ENCODE measurements at places on chromosomes 16 and 17. TPM values are rescaled to one million over a fixed set of nuclear protein-coding genes. Genes with fewer than 3 reads are reported as not detected.

The SLC35B1 gene
- 58.9 TPM for total RNA-seq

DNA sequence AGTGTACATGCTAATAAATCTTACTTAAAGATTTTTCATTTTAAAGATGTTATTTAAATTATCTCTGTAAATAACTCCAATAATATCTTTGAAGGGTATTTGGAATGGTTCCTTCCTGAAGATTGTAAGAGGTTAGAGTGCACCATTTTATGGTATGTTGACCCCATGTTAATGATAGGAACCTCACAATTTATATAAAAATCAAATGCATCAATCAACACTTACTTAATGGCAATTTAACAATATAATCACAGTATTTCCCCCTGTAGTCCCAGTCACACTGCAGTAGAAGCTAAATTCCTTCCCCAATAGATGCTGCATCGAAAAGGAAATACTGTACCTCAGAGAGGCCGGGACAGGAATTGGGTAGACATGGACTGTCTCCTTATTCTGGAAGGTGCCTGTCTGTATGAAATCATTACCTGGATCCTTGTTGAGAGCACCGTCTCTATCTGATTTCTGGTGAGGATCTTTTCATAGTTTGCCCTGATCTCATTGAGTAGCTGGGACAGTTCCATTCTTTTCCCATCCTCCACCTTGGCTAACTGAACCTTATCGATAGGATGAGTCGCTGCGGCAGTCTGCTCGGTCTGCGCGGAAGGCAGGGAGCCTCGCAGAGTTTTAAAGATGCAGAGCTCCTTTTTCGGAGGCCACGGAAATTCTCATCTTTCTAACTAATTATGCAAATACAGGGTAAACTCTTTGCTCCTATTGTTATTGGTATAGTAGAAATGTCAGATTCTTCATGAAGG is at the start of gene KRT222:
TSS of gene KRT222 (minus strand) at position 596 of the 752 bp plus-strand sequence. CDS start at position 518, 78 bp downstream.
- H3K4me3 ChIP-seq: peak within 1 kb of the TSS; percentile 79
- no peaks in the 10 kb centered on the region for H3K27me3 ChIP-seq
- H3K4me1 ChIP-seq: no peaks in the 10 kb centered on the region
- DNase-seq: no peak

- DNase-seq: no peak
- H3K4me3 ChIP-seq: no peak overlapping the region
- no peaks in the 10 kb centered on the region for H3K36me3 ChIP-seq
- H3K27me3 ChIP-seq: no peaks in the 10 kb centered on the region
- no peak overlapping the region for H3K27ac ChIP-seq
- H3K4me1 ChIP-seq: no peaks in the 10 kb centered on the region
Measured at GRCh38 chr17:29707212-29707571, 84.5 kb upstream of the CORO6 start.

The CDH1 gene
- total RNA-seq: 237 TPM

The HELZ gene
- total RNA-seq: 49.3 TPM

The SPNS2 gene
- 0.33 TPM for total RNA-seq

The ORMDL3 gene
- total RNA-seq: 63.3 TPM

- H3K27me3 ChIP-seq: no peaks in the 10 kb centered on the region
- H3K27ac ChIP-seq: no peak overlapping the region
- H3K36me3 ChIP-seq: peaks cover 33% of the 10 kb centered on the region
Measured at GRCh38 chr17:64520359-64520758, 13.6 kb downstream of the CEP95 start.

- no peak overlapping the region for H3K4me3 ChIP-seq
- H3K36me3 ChIP-seq: no peaks in the 10 kb centered on the region
- no peaks in the 10 kb centered on the region for H3K4me1 ChIP-seq
- no peaks in the 10 kb centered on the region for H3K27me3 ChIP-seq
Measured at GRCh38 chr16:11395949-11396240, 50.6 kb downstream of the RMI2 start.

GRCh38 chr16:56851671-56852400 is 13.2 kb upstream of the SLC12A3 start:
- no peak overlapping the region for H3K27ac ChIP-seq
- no peaks in the 10 kb centered on the region for H3K27me3 ChIP-seq
- H3K4me1 ChIP-seq: 0 out of 2 replicates have a peak, but pooled peaks cover 2% of the 10 kb centered on the region
- H3K36me3 ChIP-seq: 0 out of 2 replicates have a peak, but pooled peaks cover 3% of the 10 kb centered on the region
- peak; percentile 65 for DNase-seq
- H3K4me3 ChIP-seq: no peak overlapping the region

GRCh38 chr17:41199421-41200078 is 9.9 kb downstream of the KRTAP9-1 start:
- H3K4me1 ChIP-seq: no peaks in the 10 kb centered on the region
- no peaks in the 10 kb centered on the region for H3K36me3 ChIP-seq
- no peaks in the 10 kb centered on the region for H3K27me3 ChIP-seq
- no peak overlapping the region for H3K27ac ChIP-seq

DNA sequence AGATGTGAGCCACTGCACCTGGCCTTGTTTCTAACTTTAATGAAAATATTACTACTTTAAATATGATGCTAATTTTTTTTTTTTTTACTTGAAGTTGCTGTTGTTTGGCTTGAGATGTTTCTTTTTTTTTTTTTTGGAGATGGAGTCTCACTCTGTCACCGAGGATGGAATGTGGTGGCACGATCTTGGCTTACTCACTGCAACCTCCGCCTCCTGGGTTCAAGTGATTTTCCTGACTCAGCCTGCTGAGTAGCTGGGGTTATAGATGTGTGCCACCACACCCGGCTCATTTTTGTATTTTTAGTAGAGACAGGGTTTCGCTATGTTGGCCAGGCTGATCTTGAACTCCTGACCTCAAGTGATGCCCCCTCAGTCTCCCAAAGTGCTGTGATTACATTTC is 23.6 kb downstream of the IGSF6 start:
- no peak overlapping the region for H3K4me3 ChIP-seq
- H3K36me3 ChIP-seq: peaks cover 61% of the 10 kb centered on the region
- no peaks in the 10 kb centered on the region for H3K4me1 ChIP-seq
- H3K27me3 ChIP-seq: no peaks in the 10 kb centered on the region
- DNase-seq: no peak

GRCh38 chr16:23498863-23499262 is 11.4 kb downstream of the GGA2 start:
- no peak overlapping the region for H3K4me3 ChIP-seq
- H3K4me1 ChIP-seq: no peaks in the 10 kb centered on the region
- H3K36me3 ChIP-seq: peaks cover 53% of the 10 kb centered on the region
- H3K27me3 ChIP-seq: no peaks in the 10 kb centered on the region
- no peak overlapping the region for H3K27ac ChIP-seq

DNA sequence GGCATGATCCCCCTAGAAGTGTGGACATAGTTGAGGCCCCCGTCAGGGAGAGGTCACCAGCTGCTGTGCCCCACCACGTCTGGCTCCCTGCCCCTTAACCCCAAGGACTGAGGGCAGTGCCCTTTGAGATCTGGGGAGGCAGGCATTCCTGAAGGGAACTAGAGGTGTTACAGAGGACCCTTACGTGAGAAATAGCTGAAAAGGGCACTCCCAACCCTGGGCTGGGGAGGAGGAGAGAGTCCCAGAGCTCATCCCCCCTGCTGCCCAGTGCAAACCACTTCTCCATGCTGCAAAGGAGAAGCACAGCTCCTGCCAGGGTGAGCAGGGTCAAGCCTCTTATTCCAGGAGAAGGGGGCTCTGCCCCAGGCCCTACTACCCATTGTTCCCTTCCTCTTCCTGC is 10.3 kb upstream of the MINK1 start:
- H3K27ac ChIP-seq: no peak overlapping the region
- peaks cover 26% of the 10 kb centered on the region for H3K36me3 ChIP-seq
- H3K4me1 ChIP-seq: no peaks in the 10 kb centered on the region
- no peak overlapping the region for H3K4me3 ChIP-seq
- DNase-seq: no peak

GRCh38 chr17:42672038-42672437 is 4.8 kb downstream of the PLEKHH3 start:
- H3K27ac ChIP-seq: no peak overlapping the region
- H3K4me3 ChIP-seq: peak overlapping the region; percentile 40
- H3K36me3 ChIP-seq: peaks cover 32% of the 10 kb centered on the region
- H3K27me3 ChIP-seq: no peaks in the 10 kb centered on the region
- DNase-seq: peak; percentile 74

The SOX15 gene
- total RNA-seq: 7.7 TPM

GRCh38 chr17:75721463-75722011 is 278 bp downstream of the ITGB4 start:
- DNase-seq: no peak
- H3K27me3 ChIP-seq: peaks cover 4% of the 10 kb centered on the region
- no peaks in the 10 kb centered on the region for H3K36me3 ChIP-seq

The KRT33A gene
- not detected for total RNA-seq

DNA sequence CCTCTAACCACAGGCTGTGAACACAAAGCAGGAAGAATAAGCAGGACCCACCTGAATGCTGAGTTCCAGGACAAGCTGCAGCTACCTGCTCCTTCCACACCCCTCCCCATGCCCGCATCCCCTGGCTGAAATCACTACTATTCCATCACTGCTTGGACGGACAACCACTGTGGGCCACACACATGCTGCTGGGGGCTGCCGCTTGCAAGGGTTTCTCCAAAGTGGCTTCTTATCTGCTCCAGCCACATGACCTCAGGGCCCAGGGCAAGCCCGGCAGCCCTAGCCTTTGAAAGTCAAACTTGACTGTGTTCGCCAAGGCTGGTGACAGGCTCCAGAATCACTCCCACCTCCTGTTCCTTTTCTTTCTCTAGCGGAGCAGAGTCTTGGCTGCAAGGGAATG is 18.4 kb downstream of the FA2H start:
- no peaks in the 10 kb centered on the region for H3K36me3 ChIP-seq
- H3K27ac ChIP-seq: no peak overlapping the region
- H3K4me1 ChIP-seq: no peaks in the 10 kb centered on the region
- H3K27me3 ChIP-seq: no peaks in the 10 kb centered on the region

DNA sequence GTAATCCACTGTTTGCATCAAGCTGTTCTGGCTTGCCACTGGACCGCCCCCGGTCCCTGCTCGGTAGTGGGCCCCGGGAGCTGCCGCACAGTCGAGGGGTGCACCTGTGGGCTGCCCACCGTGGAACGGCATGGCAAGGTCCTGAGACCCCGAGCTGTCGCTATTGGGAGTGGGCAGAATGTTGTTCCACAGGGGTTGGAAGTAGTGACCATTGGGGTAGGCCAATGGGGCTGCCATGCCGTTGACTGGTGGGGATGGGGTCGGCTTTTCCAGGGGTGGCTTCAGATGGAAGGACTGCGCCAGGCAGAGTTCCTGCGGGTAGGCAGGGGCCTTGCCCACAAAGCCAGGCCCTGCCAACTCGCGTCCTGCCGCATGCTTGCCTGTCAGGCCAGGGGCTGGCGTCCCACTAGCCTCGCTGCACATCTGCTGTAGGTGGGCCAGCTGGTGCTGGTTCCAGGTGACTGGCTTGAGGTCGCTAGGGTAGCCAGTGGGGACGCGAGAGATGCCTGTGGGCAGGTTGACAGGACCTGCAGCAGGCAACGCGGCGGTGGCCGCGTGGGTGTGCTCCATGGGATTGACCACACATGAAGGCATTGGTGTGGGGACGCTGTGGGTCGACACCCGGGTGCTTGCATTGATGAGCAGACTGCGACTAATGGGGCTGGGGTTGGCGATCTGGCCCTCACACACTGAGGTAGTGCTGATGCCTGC is 14.8 kb downstream of the TRAF4 start:
- H3K36me3 ChIP-seq: peaks cover 35% of the 10 kb centered on the region
- H3K4me3 ChIP-seq: 0 out of 3 replicates have a peak overlapping the region, but pooled peaks have one; percentile 14
- DNase-seq: no peak
- H3K4me1 ChIP-seq: peaks cover 12% of the 10 kb centered on the region
- no peaks in the 10 kb centered on the region for H3K27me3 ChIP-seq
- H3K27ac ChIP-seq: no peak overlapping the region

DNA sequence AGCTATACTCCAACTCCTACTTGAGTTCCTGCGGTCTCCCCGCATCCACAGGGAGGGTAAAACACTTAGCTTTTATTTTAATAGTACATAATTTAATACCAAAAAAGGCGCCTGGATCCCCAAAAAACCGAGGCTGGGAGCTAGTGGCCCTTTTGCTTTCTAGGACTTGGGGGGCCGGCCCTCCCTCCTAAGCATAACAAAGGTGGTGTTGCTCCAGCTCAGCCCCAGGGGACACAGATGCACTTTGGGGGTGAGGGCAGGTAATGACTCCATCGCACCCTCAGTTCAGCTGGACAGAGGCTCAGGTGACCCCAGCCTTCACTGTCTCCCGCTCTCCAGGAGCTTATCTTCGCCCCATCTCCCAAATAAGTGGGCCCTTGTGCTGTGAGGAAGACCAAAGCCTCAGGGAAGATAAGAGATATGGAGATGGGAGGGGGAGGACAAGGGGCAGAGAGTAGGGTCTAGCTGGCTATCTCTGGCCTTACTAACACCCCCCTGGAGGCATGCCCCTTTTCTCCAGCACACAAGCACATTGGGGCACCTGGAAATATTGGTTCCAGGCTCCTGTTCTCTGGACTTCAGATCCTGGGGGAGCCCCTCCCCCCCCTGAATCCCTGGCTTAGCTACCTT is 2.8 kb upstream of the NHERF1 start:
- H3K27ac ChIP-seq: no peak overlapping the region
- H3K4me3 ChIP-seq: no peak overlapping the region
- DNase-seq: peak; percentile 27

GRCh38 chr16:67165121-67166078 is 855 bp downstream of the HSF4 start:
- no peak overlapping the region for H3K27ac ChIP-seq
- H3K36me3 ChIP-seq: no peaks in the 10 kb centered on the region
- no peaks in the 10 kb centered on the region for H3K4me1 ChIP-seq
- DNase-seq: no peak
- H3K4me3 ChIP-seq: peak overlapping the region; percentile 68

The HSPB9 gene
- 0.18 TPM for total RNA-seq

- no peak overlapping the region for H3K4me3 ChIP-seq
- no peaks in the 10 kb centered on the region for H3K27me3 ChIP-seq
- no peak overlapping the region for H3K27ac ChIP-seq
- DNase-seq: peak; percentile 92
- H3K36me3 ChIP-seq: no peaks in the 10 kb centered on the region
- no peaks in the 10 kb centered on the region for H3K4me1 ChIP-seq
Measured at GRCh38 chr17:18217412-18218015, 7.9 kb upstream of the LLGL1 start.

GRCh38 chr16:2910441-2910969 is 1.2 kb upstream of the FLYWCH1 start:
- peak overlapping the region; percentile 46 for H3K4me3 ChIP-seq
- no peak overlapping the region for H3K27ac ChIP-seq
- H3K27me3 ChIP-seq: peaks cover 3% of the 10 kb centered on the region
- DNase-seq: no peak

GRCh38 chr17:74525465-74525725 is 5.9 kb downstream of the CD300LB start:
- no peak overlapping the region for H3K4me3 ChIP-seq
- no peak overlapping the region for H3K27ac ChIP-seq
- H3K27me3 ChIP-seq: no peaks in the 10 kb centered on the region
- H3K4me1 ChIP-seq: no peaks in the 10 kb centered on the region

DNA sequence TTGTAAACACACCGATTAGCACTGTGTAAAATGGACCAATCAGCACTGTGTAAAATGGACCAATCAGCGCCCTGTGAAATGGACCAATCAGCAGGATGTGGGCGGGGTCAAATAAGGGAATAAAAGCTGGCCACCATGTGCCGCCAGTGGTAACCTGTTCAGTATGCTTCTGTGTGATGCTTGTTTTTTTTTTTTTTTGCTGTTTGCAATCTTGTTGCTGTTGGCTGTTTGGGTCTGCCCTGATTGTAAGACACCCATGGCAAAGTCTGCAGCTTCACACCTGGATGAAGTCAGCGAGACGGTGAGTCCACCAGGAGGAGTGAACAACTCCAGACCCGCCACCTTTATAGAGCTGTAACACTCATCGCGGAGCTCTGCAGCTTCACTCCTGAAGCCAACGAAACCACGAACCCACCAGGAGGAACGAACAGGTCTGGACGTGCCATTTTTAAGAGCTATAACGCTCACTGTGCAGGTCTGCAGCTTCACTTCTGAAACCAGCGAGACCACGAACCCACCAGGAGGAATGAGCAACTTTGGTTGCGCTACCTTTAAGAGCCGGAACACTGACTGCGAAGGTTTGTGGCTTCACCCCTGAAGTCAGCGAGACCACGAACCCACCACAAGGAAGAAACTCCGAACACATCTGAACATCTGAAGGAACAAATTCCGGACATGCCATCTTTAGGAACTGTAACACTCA is 85.0 kb upstream of the MED9 start:
- H3K27ac ChIP-seq: no peak overlapping the region
- H3K36me3 ChIP-seq: no peaks in the 10 kb centered on the region
- DNase-seq: no peak
- H3K27me3 ChIP-seq: no peaks in the 10 kb centered on the region

Measured in H9 (cell line).